ENCODE measurements at places on chromosomes 11 and 22.

GRCh38 chr22:38202437-38203089, 769 bp downstream of the MAFF start:
- DNase-seq: no peak

GRCh38 chr11:25991476-25991875, 340.5 kb upstream of the ANO3 start:
- no peak for DNase-seq

- no peak for DNase-seq
Observed at GRCh38 chr11:120316880-120317688, 8.0 kb upstream of the TLCD5 start.

GRCh38 chr11:102680945-102681344, 24.6 kb downstream of the MMP27 start:
- no peak for DNase-seq

GRCh38 chr11:59552844-59553243, 41.5 kb downstream of the OR4D9 start:
- DNase-seq: no peak

DNA sequence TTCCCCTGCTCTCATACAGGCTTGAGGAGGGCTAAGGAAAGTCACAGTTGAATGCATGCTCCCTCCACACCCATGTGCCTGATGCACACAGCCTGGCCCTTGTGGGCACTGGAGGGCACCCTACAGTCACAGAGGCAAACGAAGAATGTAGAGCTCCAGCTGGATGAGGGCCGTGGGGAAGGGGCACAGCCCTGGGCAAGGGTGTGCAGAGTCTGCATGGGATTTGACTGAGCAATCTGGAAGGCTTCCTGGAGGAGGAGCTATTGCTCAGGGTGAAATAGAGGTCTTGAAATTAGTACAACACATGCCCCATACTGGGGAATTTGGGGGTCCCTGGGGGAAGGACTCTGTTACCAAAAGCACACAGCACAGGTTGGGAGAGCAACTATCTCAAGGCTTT, 64.0 kb downstream of the KCNQ1 start:
- DNase-seq: no peak

- DNase-seq: no peak
Observed at GRCh38 chr22:50310031-50310722, 2.7 kb upstream of the PLXNB2 start.

DNA sequence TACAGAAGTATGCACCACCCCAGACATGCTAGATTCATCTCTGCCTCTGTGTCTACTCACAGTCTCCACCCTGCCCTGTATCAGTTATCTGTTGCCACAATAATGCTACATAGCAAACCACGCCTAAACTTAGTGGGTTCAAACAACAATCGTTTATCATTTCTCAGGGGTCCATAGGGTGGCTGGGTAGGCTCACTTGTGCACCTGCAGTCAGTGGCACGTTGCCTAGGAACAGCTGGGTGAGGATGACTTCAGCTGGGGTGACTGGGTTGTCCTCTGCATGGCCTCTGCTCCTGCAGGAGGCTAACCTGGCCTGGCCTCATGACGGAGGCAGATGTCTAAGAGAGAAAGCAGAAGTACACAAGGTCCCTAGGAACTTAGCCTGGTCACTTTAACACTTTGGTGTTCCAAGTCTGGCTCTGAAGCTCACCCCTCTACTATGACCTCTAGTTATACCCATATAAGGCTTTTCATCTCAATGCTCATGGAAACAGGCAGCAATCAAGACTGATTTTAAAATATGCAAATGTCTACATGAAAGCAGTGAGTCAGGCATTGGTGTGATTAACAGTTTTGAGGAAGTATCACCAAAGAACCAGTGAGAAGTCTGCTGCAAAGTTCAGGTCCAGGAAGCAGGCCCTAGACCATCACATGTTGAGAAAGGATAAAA, 10.7 kb downstream of the OLFML1 start:
- DNase-seq: no peak

DNA sequence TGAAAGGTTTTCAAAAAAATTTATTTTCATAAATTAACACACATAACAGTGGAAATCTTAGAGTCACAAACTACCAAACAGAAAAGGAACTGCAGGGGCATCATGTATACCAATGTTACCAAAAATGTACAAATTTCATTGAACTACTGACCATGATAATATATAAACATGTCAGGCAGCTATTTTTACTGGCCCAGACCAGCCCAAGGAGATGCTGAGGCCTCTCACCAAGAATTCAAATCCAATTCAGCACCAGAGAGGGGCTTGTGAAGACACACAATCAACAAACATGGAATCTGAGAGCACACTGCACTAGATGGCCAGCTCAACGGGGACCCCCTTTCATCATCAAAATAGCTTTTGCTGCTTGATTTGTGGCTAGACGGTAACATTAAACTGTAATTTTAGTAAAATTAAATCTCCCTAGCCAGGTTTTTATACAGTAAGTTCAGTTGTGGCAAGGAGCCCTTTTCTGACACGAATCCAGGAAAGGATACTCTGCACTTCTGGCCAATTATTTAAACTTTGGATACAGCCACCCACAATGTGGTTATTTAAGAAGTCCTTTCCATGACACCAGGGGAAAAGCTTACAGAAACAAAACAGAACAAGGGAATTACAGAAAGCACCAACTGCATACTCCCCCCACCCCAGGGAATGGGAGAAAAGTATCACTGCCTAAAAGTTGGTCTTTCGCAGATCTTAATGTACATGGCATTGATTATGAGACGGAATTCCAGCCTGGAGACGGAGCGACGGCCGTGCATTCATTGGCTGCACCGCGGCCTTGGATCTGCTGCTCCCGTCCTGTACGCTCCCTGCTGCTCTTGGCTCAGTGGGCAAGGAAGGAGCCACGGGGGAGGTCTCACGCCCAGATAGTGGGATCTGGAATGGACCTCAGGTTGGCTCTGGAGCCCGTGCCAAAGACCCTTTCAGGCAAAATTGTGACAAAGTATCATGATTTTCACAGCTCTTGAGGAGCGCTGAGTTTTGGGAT, 19.6 kb upstream of the PISD start:
- no peak for DNase-seq

- no peak for DNase-seq
Observed at GRCh38 chr11:35210876-35211546, 72.0 kb downstream of the CD44 start.

GRCh38 chr22:44536411-44536810, 38.4 kb upstream of the RTL6 start:
- no peak for DNase-seq

DNA sequence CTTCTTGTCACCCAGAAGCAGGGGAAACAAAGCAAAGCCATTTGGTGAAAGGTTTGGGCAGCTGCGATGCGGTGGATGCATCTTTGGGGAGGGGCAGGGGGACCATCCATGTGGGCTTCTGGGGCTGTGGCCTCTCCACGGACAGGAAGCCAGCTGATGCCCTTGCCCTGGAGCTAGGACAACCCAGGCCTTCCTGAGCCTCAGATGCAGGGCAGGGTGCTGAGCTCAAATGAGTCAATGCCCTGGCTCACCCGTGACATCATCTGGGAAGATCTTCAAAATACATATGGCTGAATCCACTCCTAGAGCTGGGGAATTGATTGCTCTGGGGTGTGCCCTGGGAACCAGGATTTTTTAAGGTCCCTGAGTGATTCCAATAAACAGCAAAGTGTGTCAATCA, 1418.2 kb downstream of the TBC1D22A start:
- no peak for DNase-seq

- no peak for DNase-seq
Observed at GRCh38 chr11:12195768-12196167, 85.4 kb downstream of the MICAL2 start.

GRCh38 chr22:30195245-30196140, 51.1 kb downstream of the LIF start:
- DNase-seq: no peak

DNA sequence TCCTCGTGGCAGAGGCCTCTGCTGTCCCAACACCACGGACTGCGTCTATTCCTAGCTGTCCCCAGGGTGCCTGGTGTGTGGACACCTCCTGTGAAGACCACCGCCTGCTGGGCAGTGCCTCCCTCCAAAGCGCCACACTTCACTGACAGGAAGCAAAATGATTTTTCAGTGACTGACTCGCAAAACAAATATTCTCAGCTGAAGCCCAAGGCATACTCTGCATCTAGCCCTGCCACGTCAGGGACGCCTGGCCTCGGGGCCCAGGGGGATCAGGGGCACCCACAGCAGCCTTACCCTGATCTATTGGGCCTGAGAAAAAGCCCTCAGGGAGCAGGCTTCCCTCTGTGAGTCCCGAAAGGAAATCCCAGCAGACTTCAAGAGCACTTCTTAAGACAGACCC, 2.2 kb downstream of the BRD1 start:
- no peak for DNase-seq

DNA sequence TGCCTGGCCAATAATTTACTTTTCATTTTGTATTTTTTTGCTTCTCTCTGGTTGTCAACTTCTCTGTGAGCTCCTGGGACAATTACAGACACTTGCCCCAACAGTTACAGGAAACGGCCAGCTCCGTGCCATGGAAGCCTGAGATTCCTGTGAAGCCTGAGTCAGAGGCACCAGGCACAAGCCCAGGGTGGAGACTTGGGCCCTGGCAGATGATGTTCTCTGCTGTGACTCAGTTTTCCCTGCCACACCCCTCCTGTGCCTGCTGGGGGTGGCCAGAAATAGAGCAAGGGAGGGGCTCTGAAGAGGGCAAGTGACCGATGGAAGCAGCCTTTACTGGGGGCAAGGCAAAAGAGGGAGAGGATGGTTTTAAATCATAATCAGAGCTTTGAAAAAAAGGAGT, 4.9 kb downstream of the ATP5MGL start:
- peak; percentile 81 for DNase-seq

DNA sequence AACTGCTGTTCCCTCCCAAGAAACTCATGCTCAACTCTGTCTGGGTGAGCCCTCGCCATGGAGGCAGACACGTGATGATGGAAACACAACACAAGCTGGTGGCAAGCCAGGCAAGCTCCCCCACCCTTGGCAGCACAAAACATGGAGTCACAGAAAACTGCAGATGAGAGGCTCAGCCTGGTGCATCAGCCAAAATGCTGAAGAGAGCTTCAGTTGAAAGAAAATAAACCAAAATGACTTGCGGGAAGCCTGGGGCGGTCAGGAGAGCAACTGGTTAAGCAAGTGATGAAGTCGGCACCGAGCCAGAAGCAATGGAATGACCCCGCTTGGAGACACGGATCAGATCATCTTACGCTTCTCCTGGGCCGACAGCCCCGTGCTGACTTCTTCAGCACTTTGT, 68.3 kb downstream of the C11orf58 start:
- no peak for DNase-seq

- DNase-seq: no peak
Observed at GRCh38 chr11:103923451-103923931, 112.9 kb upstream of the DDI1 start.

- no peak for DNase-seq
Observed at GRCh38 chr11:88282747-88283515, 54.6 kb downstream of the CTSC start.

- DNase-seq: no peak
Observed at GRCh38 chr11:4213746-4214145, 119.1 kb downstream of the RRM1 start.

DNA sequence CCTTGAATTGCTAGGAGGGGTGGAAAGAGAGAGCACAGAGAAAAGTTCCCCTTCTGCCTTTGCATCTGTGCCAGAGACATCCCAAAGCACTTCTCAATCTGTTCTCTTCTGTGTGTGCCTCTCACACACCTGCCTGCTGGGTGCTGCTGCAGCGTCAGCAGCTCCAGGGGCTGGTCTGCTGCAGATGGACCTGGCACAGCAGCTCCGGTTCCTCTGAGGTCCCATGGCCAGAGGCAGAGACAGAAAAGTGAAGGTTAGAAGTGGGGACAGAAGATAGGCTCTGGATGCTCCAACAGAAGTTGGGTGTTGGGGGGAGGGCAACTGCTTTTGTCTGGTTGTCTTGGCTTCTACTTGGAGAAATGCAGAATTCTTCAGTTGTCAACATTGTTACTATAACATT, 48.9 kb upstream of the KIRREL3 start:
- DNase-seq: no peak
